ENCODE measurements at places on chromosomes 13 and 19.

- DNase-seq = no peak
Observed at GRCh38 chr13:58926858-58927257, 1236.9 kb downstream of the DIAPH3 start.

- no peak for DNase-seq
Observed at GRCh38 chr19:13796301-13797057, 1.2 kb downstream of the ZSWIM4 start.

DNA sequence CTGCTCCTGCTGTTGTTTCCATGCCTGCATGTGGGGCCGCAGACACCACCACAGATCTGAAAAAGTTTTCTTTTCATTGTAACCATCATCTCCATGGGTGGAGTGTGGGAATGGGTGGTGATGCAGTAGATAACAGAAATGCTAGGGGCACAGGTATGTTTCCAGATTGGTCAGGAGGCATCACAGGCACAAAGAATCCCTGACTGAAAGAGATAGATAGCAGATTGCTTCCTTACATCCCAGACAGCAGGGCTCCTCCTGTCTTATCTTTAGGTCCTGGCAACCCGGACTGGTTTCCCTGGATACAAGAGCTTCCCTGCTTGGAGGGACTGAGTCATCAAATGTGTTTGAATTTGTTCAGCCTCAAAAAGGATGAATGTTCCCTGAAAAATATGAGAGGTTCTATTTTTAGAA is 1937.6 kb downstream of the PCDH9 start:
- no peak for DNase-seq

GRCh38 chr13:25980255-25980654 is 71.6 kb downstream of the SHISA2 start:
- DNase-seq = peak; percentile 11

GRCh38 chr19:40623403-40624251 is 22.5 kb downstream of the LTBP4 start:
- no peak for DNase-seq

DNA sequence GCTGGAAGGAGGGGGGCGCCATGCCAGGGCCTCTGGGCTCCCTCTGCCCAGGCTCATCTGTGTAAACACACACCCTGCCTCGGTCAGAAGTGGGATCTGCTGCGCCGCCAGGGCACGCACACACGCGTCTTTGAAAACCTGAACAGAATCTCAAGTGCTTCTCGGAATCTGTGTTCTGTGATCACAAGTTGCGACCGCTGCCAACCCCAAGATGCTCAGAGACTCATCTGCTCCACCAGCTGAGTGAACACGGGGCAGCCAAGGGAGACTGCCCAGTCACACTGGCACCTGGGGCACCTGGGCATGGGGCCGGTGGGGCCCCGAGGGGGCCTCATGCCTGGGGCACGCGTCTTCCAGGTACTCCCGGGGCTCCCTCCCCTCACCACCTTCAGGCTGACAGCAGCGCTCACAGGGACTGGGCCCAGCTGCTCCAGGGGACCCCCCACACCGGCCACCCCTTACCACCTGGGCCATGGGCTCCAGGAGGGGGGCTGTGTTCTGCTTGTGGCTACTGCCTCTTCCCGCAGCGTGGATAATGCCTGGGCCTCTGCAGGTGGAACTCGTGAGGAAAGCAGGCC is 59.0 kb downstream of the KLF2 start:
- no peak for DNase-seq

- DNase-seq = no peak
Observed at GRCh38 chr19:41309180-41310032, 566 bp upstream of the CCDC97 start.

DNA sequence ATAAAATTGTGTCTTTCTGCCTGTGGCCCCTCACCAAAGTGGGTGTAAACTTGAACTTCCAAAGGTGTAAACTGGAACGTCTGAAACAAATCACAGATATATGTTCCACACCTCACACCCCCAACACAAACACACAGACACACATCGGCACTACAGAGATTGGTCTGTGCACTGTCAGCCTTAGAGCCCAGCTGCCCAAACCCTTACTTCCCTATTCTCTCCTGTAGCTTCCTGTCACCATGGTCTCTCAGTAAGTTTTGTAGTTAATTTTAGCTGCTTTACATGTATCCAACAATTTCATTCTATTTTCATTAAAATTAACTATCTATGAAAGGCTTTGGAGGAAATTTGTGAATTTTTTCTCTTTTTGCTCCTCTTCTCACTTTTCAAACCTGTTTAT is 5.4 kb downstream of the TM9SF2 start:
- peak; percentile 5 for DNase-seq

DNA sequence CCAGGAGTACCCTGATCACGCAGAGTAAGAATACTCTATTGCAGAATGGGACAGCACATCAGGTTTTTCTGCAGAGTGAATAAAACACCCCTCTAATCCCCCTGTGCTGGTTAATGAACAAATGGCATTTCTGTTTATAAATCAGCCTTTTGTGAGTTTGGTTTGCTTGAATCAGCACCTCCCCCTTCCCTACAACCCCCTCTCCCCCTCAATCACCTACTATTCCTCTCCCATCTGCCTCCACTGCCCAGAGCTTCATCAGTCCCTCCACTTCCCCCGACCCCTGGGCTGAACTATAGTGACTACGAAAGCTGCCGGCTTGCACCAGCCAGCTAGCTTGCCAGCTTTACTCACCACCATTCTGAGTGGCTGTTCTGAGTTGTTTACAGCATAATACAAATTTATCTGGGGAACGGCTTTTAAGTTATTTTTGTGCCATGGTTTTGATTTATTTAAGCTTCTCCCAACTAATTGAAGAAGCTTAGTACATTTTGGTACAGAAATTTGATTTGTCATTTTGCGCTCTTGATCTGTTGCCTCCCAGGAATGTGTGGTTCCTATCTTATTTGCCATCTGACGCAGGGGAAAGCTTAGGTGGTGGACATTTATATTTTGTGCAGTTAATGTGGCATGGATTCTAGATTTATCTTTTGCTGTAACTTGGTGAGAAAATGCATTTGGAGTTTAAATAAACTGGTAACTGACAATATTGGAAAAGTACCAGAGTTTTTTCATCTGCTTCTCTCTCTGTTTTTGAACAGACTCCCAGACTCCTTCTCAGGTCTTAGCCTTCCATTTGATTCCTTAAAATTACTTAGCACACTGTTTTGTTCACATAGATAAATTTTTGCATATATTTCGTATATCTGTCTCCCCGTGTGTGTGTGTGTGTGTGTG is 41.7 kb upstream of the WDFY2 start:
- DNase-seq = no peak

DNA sequence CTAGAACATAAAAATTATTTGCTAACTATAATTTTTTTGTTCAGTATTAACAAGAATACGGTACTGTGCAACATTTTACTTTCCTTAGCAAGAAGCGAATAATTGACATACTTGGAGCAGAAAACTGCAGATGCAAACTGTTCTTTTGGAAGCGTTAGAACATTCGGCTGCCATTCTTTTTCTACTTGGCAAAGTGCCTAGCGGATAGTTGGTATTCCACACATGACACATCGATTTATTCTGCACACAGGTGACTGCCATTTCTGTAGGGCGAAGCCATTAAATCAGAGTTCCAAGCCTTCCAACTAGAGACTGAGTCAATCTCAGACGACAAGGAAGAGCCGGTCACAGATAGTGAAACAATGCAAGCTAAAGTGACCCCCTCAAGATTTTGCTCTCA is 117.4 kb downstream of the TRPC4 start:
- DNase-seq = peak; percentile 43

- no peak for DNase-seq
Observed at GRCh38 chr13:51865838-51866237, 4.1 kb downstream of the CCDC70 start.

GRCh38 chr19:41945135-41945766 is 13.9 kb downstream of the RABAC1 start:
- no peak for DNase-seq

DNA sequence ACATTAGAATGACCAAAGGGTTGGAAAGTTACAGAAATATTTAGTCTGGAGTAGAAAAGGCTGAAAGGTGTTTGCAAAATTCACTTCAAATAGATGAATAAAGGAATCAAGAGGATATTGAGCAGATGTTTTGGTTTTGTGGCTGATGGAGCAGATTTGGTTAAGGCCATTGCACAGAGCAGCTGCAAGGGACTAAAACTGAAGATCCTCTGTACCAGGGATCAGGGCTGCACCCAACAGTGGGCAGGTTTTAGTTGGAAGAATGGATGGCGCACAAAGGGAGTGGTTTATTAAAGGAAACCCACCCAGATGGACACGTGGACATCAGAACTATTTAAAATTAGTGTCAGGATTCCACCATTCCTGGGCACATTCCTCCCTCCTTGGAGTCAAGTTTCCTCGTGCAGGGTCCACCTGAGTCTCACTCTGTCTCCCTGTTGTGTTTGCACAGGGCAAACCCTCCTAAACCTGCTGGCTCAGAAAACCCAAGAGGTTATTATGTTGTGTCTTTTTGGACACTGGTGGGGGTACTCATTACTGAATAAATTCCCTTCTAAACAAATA is 9.2 kb upstream of the UBAC2 start:
- no peak for DNase-seq

DNA sequence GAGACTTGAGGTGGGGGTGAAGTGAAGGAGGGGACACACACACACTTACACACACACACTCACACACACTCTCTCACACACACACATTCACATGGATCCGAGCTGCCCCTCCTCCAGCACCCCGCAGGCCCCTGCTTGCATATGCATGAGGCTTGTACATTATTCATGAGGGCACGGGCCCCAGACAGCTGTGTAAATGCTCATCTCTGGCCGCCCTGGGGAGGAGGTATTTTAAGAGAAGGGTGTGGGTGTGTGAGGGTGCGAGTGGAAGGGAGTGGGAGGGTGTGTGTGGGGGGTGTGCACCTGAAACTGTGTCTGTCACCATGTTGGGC is 2.4 kb downstream of the NCAN start:
- no peak for DNase-seq

- DNase-seq = no peak
Observed at GRCh38 chr13:99287551-99287950, 19.6 kb downstream of the GPR183 start.

DNA sequence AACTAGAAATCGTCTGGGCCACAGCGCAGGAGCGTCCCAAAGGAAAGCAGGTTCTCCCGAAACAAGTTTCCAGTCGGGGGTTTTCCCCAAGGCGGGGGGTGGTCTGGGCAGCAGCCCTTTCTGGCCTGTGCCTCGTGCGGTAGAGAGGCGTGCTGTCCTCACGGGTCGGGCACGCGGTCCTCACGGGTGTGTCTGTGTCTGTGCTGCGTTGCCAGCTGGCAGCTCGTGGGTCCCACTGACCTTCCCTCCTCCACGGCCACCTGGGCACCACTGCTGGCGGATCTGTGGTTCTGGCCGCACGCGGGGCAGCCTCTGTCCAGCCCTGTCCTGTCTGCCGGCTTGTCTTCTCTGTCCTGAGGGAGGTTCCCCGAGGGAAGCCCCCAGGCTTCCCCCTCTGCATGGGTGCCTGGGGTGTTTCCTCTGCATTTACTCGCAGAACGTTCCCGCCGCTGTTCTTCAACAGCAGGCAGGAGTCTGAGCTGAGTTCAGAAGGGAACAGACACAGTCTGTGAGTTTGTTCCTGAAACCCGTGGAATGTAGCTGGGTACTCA is 98.2 kb upstream of the MCF2L start:
- DNase-seq = no peak

DNA sequence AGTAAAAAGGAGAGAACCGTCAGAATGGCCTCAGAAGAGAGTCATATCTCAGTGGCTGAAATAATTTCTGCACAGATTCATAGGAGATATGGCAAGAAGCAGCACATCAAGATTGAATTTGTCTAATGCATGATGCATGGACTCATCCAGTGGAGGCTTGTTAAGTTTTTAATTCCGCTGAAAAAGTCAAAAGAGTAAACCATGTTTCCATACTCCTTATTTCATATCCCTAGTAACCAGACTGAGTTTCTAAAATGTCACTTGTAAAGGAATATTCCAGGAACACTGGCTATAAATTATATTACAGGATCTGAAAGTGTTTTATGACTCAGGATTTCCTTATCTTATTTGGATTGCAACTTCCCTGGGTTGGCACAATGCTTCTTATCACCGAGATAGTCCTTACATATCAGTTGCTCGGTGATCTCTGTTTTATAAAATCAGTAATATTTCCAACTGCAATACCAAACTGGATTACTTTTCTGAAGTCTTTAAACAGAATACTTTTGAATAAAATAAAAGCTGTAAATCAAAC is 180.2 kb upstream of the TSC22D1 start:
- no peak for DNase-seq

DNA sequence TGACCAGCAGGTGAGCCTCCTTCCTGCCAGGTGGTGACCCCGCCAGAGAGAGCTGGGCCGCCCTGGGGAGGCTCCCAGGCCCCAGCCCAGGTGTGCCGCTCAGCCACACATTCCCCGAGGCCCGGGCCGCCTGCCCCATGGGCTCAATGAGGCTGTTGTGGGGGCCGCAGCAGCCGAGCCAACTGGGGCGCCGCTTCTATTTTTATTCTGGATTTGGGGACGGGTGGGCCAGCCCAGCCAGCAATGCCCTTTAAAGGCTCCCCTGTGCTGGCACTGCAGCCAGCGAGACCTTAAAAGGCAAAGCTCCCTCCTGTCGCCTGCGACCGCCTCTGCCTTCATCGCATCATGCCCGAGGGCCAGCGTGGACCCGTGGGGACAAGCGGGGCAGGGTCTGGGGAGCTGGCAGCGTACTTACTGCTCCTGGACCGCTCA is 17.7 kb upstream of the CRTC1 start:
- DNase-seq = no peak

DNA sequence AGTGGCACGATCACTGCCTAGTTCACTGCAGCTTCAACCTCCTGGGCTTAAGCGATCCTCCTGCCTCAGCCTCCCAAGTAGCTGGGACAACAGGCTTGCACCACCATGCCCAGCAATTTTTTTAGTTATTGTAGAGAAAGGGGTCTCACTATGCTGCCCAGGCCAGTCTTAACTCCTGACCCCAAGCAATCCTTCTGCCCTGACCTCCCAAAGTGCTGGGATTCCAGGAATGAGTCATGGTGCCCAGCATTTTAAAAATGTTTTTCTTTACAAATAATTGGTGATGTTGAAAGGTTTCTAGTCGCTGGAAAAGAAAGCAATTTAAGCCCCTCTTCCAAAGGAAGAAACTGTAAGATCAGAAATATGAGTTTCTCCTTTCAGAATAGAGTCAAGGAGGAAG is 19.4 kb downstream of the DYRK1B start:
- no peak for DNase-seq

DNA sequence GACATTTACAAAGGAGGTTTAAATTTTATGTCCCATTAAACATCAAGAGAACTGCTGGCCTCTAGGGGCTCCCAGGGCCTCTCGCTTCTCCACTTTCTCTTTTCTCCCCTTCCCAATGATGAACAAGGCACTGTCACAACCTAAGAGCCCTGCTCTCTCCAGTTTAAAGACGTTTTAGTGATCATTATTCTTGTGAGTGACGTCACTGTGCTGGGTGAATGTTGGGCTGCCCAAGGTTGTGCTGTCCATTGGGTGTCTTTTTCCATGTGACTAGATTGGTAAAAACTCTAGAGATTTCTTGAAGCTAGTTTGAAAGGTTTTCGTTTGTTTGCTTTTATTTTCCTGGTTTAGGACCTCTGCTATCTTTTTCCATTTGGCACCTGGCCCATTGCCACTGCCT is 602.6 kb downstream of the PCDH9 start:
- no peak for DNase-seq

GRCh38 chr13:33717775-33718174 is 100.2 kb upstream of the RFC3 start:
- no peak for DNase-seq

GRCh38 chr19:10206226-10206885 is 11.6 kb upstream of the DNMT1 start:
- DNase-seq = no peak

Data from midbrain (tissue), 1 donor.